ENCODE measurements at places on chromosomes 11 and 22. TPM values are rescaled to one million over a fixed set of nuclear protein-coding genes. Genes with fewer than 3 reads are reported as not detected.
A peak's percentile ranks its signal among the peaks of the same experiment; 100 is the strongest.

The SNX32 gene
- 2.1 TPM for total RNA-seq

- no peak for DNase-seq
These were observed 27.1 kb upstream of the SLC22A12 start for GRCh38 chr11:64563966-64564365.

- DNase-seq, result no peak
These were observed 4.2 kb upstream of the KRTAP5-6 start for GRCh38 chr11:1692708-1693326.

The MPPED1 gene
- total RNA-seq, result not detected

GRCh38 chr22:30196880-30197336 is 49.7 kb downstream of the LIF start:
- DNase-seq, result no peak

GRCh38 chr11:118312328-118312727 is 7.8 kb downstream of the CD3E start:
- no peak for DNase-seq

The OR6A2 gene
- not detected for total RNA-seq

GRCh38 chr11:125350206-125351032 is 145.6 kb downstream of the FEZ1 start:
- no peak for DNase-seq

GRCh38 chr11:69304686-69305085 is 10.7 kb downstream of the MYEOV start:
- no peak for DNase-seq

The C11orf87 gene
- total RNA-seq, result not detected

DNA sequence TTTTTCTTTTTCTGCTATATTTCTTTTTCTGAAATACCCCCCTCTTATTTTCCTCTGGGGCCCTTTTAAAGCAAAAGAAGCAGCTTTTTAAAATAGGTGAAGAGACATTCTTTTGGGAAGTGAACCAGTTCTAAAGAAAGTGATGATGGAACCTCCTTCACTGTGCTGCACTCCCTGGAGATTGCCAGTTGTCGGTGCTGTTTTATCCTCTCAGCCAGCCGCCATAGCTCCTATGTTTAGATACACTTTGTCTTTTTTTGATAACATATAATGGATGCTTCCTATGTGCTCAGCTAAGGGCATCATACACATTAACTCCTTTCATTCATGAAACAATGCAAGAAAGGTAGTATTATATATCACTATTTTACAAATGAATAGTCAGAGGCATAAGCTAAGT is 14.0 kb downstream of the CFAP300 start:
- DNase-seq, result peak; percentile 55

GRCh38 chr11:71391352-71391751 is 56.8 kb downstream of the DHCR7 start:
- DNase-seq, result peak; percentile 38

DNA sequence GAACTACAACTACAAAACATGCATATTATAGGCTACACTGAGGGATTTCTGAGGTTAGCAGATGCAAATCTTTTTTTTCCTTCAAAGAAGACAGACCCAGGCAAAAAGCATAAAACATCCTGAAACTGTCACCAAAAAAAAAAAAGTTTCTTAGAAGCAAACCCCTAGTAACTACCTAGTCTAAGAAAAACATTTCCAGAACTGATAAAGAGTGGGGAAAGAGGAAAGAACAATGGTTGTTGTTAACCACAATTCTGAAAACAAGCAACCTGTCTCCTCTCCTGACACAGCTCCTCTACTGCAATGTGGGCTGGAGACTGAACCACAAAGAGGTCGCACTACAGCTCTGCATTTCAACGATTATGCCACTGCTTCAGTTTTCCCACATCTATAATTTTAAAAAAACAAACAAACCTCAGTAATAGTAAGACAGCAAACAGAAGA is 15.0 kb downstream of the DENND5A start:
- DNase-seq, result no peak

- peak; percentile 39 for DNase-seq
These were observed 2.7 kb downstream of the MAJIN start for GRCh38 chr11:64969209-64969608.

DNA sequence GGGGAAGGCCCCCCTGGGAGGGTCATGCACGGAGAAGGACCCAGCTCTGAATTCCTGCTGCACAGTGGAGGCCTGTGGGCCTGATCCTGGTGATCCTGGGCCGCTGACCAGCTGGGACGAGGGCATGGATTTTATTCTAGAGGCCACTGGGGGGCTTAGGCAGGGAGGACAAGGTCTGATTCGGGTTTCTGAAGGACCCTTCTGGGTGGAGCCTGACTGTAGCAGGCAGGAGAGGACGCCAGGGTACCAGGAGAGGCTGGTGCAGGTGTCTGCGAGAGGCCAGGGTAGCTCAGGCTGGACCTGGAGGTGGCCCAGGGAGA is 31.3 kb downstream of the MPPED1 start:
- no peak for DNase-seq

DNA sequence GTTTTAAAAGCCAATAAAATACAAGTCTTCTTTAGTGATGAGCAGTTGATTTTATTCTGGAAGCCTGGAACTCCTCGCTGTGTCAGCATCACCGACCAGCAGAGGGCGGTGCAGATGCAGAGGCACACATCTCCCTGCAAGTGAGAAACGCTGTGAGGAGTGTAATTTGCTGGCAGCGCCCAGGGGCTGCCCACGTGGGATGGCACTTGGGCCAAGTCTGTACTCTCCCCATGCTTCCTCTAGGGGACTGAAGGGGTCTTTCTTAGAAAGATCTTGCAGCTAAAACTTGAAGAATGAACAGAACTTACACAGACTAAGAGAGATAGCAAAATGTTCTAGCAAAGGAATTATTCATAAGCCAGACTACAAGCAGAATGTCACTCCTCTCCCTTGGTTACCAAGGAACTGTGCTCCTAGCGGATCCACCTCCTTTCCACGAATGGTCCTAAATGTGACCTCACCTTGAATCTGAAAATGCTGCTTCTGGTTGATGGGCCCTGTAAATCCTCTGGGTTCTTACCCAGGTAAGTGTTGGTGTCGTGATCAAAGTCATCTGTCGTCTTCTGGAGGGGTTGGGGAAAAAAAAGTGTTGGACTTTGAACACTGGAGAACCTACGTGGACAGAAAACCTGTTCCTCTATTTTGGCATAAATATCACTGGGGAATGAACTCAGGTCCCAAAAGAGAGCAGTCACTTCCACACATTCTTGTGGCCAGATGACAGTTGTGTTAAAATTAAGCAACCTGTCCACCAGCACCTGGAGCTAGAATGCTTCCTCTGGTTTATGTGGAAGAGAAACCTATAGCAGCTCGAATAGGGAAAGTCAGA is 31.8 kb downstream of the CNTF start:
- peak; percentile 91 for DNase-seq

The CHID1 gene
- 101 TPM for total RNA-seq

The MISFA gene
- 4.6 TPM for total RNA-seq

The OOSP1 gene
- not detected for total RNA-seq

DNA sequence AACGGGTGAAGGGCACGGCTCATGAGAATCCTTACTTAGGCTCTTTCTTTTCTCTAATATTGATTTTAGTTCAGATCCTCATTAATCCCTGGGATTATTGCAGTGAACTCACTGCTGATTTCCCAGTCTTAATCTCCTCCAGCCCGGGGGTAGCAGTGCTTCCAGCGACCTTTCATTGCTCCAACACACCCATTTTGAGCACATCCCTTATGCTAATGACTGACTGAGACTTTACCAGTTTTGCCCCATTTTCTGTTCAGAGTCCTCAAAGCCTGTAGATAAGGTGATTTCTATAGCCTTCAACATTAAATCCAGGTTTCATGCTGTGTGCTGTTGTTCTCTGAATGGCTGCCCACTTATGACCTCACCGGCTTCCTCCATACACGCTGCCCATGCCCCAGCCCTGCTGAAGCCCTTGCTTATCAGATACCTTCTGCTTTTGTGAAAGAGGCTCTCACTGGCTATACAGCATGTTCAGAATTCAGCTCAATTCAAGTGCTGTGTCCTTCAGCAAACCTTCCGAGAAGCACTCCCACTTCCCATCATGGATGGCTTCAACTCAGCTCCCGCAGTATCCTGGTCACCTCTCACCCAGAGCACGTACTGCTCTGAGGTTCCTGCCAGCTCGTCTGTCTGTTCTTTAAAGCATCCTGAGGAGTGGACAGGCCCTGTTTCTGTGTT is 49.0 kb downstream of the PPFIA1 start:
- DNase-seq, result no peak

DNA sequence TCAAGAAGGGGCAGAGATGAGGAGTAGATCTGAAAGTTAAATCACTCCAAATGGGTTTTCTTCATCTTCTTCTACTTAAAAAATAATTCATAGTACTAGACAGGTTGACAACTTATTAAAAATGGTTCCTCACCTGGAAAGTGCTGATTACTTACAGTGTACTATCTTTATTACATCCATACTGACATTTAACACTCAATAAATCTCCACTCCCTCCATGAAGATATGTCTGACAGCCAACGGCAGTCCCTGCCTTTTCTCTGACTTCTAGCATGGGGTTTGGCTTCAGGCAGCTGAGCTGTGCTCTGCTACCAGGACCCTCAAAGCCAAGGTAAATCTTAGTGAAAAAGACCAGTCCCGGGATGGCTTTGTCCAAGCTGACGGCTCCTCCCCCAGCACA is 133.4 kb upstream of the CSNK2A3 start:
- DNase-seq, result no peak

GRCh38 chr11:91209306-91209705 is 986.5 kb upstream of the CHORDC1 start:
- no peak for DNase-seq

- no peak for DNase-seq
These were observed 78.8 kb downstream of the FEZ1 start for GRCh38 chr11:125416981-125417935.

DNA sequence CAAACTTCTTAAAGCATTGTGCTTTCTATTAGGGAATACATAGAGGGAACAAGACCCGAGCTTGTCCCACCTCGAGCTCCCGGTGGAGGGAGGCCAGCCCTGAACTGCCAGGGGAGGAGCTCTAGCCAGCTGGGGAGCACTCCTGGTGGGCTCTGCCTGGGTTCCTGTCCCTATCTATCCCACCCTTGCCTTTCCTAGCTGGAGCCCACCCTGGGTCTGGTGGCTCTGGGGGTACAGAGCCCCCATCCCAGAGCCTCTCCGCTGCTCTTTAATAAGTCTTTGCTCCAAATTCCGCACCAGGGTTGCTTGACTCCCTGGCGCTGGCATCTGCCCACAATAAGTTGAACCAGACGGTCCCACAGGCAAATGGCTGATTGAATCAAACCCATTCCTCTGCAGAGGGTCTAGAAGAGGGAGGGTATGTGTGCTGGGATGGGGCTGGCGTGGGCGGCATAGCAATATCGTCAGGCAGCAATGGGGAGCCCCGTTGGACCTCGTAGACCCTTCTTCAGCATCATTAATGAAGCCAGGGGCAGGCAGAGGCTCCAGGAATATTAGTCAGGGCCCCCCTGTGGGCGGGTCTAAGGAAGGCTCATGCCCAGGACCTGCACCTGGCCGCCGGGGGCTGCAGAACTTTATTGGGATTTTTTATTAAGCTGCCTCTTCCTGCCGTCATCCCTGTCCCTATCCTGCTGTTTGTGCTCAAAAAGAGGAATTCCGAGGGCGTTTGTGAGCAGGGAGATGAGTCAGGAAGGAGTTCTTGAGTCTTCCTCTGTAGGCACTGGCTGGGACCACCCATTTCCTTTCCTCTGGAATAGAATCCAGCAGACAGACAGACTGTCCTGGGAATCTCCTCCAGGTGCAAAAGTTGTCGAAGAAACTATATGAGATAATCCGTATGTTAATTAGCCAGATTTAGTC is 38.5 kb upstream of the RIC3 start:
- no peak for DNase-seq

DNA sequence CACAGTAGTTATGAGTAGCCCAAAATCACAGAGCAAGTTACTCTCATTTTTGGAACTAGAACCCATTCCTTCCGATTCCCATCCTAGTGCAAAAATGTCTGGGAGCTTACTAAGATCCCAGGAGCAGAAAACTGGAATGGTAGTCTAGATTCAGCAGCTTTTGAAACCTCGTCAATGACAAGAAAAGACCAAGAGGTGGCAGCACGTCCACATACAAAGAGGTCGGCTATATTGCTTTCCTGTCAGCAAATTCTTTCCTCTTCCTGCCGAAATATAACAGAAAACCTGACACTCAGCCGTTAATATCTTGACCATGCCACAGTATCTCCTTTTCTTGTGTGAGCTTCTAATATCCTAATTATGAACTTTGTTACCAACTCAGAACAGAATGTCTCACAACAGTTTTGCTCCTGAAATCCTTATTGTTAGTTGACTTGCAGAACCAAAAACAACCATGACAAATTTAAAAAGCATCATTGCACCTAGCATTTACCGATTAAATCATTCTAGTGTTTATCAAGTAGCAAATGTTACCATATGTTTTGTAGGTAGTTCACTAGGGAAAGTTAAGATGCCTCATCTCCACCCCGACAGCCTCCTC is 92.8 kb upstream of the OR9G4 start:
- DNase-seq, result peak; percentile 70

DNA sequence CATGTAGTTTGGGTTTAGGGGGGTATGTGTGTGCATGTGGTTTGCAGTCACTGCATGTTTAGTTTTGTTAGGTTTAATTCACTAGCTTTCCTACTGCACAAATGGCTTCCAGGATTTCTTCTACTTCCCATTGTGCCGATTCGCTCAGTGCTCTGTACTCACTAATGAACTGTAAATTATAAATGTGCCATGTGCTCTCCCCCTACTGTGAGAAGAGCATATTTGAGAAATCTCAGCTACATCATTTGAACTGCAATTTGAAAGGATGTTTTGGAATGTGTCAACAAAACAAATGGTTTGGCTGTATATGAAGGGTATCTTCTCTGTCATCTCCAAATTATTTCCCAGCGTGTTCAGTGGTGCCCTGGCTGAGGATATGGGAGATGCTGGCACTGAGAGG is 28.1 kb downstream of the CYB5R2 start:
- no peak for DNase-seq

DNA sequence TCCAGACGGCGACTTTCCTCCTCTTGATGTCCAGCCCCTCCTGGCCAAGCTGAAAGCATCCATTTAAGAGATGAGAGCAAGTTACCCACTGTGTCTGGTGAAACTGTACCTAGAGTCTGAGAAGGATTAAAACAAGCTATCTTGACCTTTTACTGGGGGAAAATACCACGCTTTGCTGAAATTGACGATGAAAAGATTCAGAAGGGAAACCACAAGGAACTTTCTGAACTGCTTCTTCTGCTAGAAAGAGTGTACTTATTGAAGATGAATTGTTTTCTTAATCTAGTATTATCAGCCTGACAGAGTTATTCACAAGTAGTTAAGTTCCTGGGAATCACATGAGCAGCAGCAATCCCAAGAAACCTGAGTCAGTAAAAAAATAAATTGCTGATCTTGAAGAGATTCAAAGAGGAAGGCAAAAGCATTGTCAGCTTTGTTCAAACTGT is 13.1 kb upstream of the MS4A6A start:
- DNase-seq, result no peak

The OR52N4 gene
- not detected for total RNA-seq

All from A673 (cell line).